ENCODE measurements at places on chromosomes 3 and 15.

- no peak for DNase-seq
These were observed 16.9 kb downstream of the EHHADH start for GRCh38 chr3:185236969-185237368.

GRCh38 chr15:95659656-95660055 lies 670.8 kb upstream of the NR2F2 start:
- DNase-seq, result no peak

- DNase-seq, result no peak
These were observed 24.0 kb downstream of the PLSCR4 start for GRCh38 chr3:146226881-146227280.

GRCh38 chr3:30084316-30084715 lies 522.1 kb upstream of the TGFBR2 start:
- no peak for DNase-seq

DNA sequence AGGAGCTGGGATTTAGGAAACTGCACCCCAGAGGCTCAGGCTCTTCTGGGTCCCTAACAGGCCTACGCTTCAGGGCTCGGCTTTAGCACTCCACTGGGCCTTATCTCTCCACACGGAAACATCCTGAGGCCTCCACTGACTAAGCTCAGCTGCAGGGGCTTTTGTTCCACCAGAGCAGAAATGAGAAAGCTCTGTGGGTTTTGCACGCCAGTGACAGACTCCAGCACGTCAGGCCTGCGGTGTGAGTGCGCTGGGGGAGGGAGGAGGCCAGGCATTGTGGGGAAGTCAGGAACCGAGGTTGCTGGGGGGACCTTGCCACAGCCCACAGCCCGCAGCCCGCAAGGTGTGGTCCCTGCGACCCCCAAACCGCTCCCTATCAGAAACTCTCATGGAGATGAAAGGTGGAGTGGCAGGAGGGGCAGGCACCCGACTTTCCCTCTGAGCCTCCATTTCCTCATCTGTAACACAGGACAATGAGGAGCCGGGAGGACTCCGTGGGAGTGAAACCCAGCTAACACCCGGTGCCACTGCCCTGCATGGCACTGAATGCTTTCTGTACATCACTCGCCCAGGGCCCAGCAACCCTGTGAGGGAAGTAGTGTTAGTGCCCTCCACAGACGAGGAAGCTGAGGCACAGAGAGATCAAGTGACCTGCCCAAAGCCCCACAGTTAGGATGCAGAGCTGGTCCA lies 106.5 kb downstream of the TPRA1 start:
- peak; percentile 75 for DNase-seq

GRCh38 chr3:102531686-102532085 lies 96.9 kb downstream of the ZPLD1 start:
- no peak for DNase-seq

- no peak for DNase-seq
These were observed 878 bp downstream of the ISLR start for GRCh38 chr15:74174219-74174957.

GRCh38 chr15:48471073-48471472 lies 139.8 kb downstream of the DUT start:
- DNase-seq, result no peak

GRCh38 chr3:143529018-143529478 lies 319.2 kb downstream of the SLC9A9 start:
- no peak for DNase-seq

DNA sequence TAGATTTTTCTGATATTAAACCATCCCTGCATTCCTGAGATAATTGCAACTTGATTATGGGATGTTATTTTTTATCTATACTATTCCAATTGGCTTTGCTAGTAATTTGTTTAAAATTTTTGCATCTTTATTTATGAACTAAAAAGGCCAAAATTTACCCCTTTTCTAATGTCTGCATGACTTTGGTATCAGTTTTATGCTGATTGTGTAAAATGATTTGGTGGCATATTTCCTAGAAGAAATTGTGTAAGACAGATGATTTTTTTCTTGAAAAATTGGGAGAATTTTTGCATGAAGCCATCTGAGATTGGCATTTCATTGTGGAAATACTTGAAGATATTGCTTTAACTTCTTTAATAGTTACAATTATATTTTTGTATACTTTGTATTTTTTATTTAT lies 183.8 kb upstream of the TBL1XR1 start:
- DNase-seq, result no peak

DNA sequence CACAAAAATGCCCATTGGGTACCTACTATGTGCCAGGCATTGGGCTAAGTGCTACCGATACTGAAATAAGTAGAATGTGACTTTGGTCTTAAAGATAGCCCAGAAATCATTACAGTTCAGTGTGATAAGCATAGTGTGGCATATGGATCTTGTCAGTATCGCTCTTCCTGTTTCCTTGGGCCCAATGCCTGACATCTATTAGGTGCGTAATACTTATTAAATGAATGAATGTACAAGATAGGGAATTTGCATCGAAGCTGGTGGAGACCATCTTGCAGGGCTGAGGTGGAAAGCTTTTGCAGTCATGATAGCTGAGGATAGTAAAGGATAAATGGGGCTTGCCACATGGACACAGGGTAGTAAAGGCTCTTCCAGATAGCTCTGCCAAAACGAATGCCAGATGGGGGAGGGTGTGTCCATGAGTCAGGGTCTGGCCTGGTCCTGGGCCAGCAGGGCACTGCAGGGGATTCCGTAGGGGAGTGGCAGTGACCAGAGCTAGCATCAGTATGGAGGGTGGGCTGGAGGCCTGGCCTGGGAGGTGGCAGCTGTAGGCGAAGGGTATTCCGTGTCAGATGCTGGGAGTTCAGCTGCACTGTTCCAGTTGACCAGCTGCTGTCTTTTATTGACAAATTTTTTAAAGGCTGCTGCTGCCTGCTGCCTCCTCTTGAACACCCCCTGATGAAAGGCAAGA lies 23.5 kb downstream of the TSEN2 start:
- no peak for DNase-seq

- no peak for DNase-seq
These were observed 1.2 kb downstream of the MYD88 start for GRCh38 chr3:38139652-38140051.

GRCh38 chr3:43526956-43527355 lies 94.9 kb downstream of the ANO10 start:
- DNase-seq, result no peak

GRCh38 chr3:177538750-177539730 lies 341.8 kb upstream of the TBL1XR1 start:
- DNase-seq, result no peak

DNA sequence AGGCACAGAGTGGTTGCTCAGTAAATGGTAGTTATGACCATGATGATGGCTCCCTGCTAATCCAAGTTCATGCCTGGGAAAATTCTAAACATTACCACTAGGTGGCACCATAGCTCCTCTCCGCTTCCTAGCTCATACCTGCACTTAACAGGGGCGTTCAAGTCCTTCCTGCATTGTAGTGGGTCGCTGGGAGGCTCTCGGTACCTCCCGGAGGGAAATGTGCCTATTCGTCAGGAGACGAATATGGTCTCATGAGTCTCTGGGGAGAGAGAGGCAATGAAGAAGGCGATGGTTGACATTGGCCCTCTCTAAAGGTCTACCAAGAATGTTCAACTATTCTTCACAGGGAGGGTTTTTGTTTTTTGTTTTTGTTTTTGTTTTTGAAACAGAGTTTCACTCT lies 10.9 kb downstream of the MESP1 start:
- peak; percentile 57 for DNase-seq

DNA sequence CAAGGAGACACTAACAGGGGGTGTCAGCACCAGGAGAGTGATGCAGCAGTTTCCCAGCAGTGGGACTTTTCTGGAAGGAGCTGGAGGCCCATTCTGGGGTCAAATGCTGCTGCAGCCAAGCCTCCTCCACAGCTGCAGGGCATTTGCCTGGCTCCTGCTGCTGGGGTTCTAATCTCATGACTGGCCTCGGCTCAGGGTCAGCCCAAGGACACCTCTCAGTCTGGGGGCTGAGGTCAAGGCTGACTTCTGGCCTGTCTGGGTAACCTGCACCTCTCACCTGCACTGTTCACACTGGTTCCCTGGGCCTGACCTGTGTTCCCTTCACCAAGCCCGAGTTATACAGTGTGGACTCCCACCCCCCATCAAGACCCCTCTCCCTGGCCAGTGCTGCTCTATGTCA lies 10.4 kb upstream of the C15orf39 start:
- DNase-seq, result no peak

- DNase-seq, result no peak
These were observed 421.8 kb upstream of the TBL1XR1 start for GRCh38 chr3:177618873-177619733.

GRCh38 chr15:81304226-81304625 lies 19.7 kb downstream of the STARD5 start:
- DNase-seq, result no peak

- DNase-seq, result no peak
These were observed 29.0 kb downstream of the GYG1 start for GRCh38 chr3:149020196-149020838.

DNA sequence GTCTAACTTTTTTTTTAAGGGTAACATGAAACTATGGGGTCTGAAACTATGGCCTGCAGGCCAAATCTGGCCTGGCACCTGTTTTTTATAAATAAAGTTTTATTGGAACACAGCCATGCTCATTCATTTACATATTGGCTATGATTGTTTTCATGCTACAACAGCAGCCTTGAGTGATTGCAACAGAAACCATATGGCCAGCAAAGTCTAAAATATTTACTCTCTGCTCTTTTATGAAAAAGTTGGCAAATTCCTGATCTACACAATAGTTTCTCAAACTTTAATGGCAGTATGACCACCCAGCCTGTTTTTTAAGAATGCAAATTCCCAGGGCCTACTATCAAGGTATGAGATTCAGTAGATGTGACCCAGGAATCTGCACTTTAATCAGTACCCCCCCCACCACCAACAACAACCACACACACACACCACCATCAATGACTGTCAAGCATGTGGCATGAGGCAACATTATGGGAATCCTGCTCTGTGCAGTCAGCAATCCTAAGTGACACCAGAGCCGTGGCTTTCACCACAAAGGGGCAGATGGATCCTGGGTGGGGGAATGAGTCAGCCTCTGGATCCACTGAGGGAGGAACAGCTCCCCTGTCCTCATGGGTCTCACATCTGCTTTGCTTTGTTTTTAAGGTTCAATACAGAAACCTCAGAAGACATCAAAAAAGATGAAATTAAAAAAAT lies 142.8 kb downstream of the NTRK3 start:
- no peak for DNase-seq

DNA sequence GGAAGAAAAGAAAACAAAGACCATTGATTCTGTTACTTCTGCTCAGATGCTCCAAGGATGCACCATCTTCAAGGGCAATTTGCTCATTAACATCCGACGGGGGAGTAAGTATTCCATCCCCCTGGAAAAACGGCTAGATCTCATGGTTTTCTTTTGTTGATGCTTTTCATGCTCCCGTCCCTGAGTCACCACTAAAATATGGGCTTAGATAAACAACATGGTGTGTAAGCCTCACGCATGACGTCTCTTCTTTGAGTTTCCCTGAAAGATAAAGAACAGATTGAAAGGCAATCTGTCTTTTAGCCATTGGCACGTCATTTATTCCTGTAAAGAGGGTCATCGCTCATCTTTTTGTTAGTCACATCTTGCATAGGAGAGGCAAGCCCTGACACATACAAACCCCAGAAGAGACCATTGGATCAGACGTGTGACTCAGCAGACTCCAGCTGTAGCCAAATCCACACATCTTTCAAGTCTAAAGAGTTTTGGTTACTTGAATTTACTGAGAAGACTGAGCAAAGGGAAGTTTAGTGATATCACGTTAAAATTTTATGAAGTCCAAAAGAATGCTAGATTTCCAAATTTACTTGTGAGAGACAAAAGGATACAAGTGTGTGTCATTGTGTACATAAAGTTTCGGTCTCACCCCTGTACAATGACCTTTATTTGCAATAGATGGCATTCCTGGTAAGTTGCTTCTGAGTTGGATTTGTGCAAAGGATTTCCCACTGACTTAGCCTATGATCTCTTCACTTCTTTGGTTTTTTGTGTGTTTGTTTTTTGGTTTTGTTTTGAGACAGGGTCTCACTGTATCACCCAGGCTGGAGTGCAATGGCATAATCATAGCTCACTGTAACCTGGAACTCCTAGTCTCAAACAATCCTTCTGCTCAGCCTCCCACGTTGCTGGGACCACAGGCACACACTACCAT lies 110.5 kb downstream of the PGPEP1L start:
- no peak for DNase-seq

GRCh38 chr3:27567251-27567650 lies 83.1 kb upstream of the SLC4A7 start:
- no peak for DNase-seq

DNA sequence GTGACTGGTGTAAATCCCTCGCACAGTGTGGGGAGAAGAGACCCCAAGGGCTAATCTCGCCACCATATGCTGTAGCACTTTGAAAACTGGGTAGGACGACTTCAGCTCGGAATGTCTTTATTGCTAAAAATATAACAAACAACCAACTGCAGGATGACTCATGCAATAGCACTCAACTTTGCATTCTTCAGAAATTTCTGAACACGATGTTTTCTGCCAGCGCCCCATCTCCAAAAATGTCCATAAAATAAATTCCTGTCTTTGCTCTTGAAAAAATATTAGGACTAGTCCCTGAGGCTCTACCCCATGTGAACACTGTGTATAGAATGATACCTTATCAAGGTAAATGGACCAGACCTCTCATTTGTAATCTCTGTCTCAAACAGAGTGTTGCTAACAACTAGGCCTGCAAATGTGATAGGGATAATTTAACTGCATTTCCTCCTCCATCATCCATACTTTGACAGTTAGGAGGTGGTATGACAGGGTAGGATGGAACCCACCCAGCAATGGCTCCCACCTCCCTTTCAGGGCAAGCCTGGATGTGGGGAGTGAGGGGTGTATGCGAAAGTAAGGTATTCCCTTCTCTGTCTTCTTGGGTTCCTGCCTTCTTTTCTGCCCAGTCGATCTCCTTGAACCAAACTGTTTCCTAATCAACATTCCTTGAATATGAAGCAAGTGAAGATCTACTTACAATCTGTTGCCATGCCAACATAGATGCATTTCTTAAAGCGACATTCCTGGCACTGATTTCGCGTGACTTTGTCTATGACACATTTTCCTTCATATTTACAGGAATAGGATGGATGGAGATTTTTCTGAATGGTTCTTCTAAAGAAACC lies 201.1 kb downstream of the NR1D2 start:
- DNase-seq, result no peak

DNA sequence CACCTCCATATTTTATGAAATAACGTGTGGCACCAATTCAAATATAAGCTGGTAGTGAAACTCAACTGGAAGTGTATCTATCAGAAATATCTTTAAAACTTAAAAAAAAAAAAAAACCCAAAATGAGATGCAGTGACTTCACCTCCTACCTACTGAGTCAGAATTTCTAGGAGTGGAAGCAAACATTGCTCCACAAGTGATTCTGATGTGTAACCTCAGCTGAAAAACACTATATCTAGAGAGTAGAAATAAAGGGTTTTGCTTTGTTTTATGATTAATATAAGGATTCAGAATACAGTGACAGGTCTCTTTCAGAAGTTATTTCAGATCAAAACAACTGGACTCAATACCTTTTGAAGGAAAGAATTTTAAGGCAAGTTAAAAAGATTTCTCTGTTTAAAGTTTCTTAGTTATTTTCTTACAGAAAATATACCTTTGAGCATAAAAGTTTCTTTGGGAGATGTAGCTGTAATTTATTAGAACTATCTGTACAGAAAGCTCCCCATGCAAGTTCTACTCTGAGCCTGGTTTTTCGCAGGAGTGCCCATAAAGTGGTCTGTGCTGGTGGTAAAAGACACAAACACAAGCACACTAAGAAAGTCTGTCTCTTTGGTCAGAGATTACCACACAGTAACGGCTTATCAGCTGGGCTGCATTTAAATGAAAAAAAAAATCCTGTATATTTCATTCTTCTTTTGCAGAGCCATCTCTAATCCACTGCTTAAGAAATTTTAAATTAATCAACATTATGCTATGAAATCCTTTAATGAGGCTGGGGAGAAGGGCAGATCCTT lies 59.9 kb upstream of the PPIB start:
- no peak for DNase-seq

All from activated CD4-positive, alpha-beta T cell treated with anti-CD3 and anti-CD28 coated beads, Interleukin-2, amount 50 U/mL, for 48 hours (primary cell).